ENCODE measurements at places on chromosomes 3 and 15. TPM values are rescaled to one million over a fixed set of nuclear protein-coding genes. Genes with fewer than 3 reads are reported as not detected.

- no peaks in the 10 kb centered on the region for H3K36me3 ChIP-seq
- H3K4me3 ChIP-seq = no peak overlapping the region
- peak; percentile 48 for DNase-seq
- H3K27ac ChIP-seq = no peak overlapping the region
- H3K4me1 ChIP-seq = peaks cover 14% of the 10 kb centered on the region
Measured at GRCh38 chr3:107216711-107217110, 160.5 kb upstream of the CCDC54 start.

Gene GLDN
- total RNA-seq = 0.37 TPM

Gene NME9
- total RNA-seq = 8.0 TPM

Gene PRSS50
- total RNA-seq = 3.8 TPM

DNA sequence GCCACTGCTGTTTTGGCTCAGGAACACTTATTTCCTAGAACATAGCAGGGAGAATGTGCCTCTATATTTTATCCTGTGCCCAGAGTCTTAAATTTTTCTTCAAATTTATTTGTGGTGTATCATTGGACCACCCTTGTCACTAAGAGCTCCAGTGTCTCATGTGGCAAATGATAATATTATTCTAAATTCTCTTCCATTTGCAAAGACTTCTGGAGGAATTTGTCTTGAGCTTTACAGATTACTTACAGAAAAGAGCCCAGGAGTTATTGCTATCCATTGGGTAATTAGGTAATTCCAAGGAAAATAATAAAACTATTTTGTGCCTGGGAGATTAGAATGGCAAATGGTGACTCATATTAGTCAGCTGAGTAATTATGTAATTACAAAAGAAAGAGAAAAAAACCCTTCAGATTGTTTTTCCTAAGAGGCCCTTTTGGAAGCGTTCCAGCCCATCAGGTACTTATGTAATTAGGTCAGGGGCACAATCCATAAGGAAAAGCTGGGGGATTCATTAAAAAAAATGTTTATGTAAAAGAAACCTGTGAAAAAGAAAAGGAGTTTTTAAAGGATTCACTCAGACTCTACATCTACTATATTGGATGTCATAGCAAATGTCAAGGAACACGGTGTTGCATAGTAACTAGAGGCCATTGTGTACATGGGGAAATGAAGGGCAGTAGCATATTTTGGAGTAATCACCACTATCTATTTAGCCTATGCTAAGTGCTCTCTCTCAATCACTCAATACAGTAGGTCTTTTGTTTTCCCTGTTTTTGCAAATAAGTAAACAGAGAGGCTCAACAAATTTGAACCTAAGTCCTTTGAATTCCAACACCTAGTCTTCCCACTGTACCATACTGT, 380.9 kb upstream of the RARB start:
- no peak overlapping the region for H3K27ac ChIP-seq
- no peaks in the 10 kb centered on the region for H3K27me3 ChIP-seq

- no peaks in the 10 kb centered on the region for H3K36me3 ChIP-seq
- no peaks in the 10 kb centered on the region for H3K27me3 ChIP-seq
- DNase-seq = no peak
- peaks cover 31% of the 10 kb centered on the region for H3K4me1 ChIP-seq
- peak overlapping the region; percentile 70 for H3K27ac ChIP-seq
- no peak overlapping the region for H3K4me3 ChIP-seq
Measured at GRCh38 chr3:42052132-42052483, 39.0 kb upstream of the TRAK1 start.

- peak overlapping the region; percentile 92 for H3K4me3 ChIP-seq
- no peaks in the 10 kb centered on the region for H3K36me3 ChIP-seq
- no peak for DNase-seq
- H3K27ac ChIP-seq = peak overlapping the region; percentile 100
- H3K4me1 ChIP-seq = peaks cover 47% of the 10 kb centered on the region
Measured at GRCh38 chr15:92883876-92884435, 16.2 kb upstream of the CHD2 start.

- peaks cover 15% of the 10 kb centered on the region for H3K4me1 ChIP-seq
- no peak overlapping the region for H3K27ac ChIP-seq
- no peaks in the 10 kb centered on the region for H3K27me3 ChIP-seq
- no peak overlapping the region for H3K4me3 ChIP-seq
Measured at GRCh38 chr3:10930666-10931040, 61.9 kb upstream of the SLC6A1 start.

Gene C15orf62
- total RNA-seq = 0.24 TPM

- no peaks in the 10 kb centered on the region for H3K36me3 ChIP-seq
- H3K27me3 ChIP-seq = no peaks in the 10 kb centered on the region
- no peak overlapping the region for H3K27ac ChIP-seq
- no peak for DNase-seq
Measured at GRCh38 chr3:151087648-151088047, 2.2 kb downstream of the MED12L start.
